ENCODE measurements at places on chromosomes 5 and 9.

DNA sequence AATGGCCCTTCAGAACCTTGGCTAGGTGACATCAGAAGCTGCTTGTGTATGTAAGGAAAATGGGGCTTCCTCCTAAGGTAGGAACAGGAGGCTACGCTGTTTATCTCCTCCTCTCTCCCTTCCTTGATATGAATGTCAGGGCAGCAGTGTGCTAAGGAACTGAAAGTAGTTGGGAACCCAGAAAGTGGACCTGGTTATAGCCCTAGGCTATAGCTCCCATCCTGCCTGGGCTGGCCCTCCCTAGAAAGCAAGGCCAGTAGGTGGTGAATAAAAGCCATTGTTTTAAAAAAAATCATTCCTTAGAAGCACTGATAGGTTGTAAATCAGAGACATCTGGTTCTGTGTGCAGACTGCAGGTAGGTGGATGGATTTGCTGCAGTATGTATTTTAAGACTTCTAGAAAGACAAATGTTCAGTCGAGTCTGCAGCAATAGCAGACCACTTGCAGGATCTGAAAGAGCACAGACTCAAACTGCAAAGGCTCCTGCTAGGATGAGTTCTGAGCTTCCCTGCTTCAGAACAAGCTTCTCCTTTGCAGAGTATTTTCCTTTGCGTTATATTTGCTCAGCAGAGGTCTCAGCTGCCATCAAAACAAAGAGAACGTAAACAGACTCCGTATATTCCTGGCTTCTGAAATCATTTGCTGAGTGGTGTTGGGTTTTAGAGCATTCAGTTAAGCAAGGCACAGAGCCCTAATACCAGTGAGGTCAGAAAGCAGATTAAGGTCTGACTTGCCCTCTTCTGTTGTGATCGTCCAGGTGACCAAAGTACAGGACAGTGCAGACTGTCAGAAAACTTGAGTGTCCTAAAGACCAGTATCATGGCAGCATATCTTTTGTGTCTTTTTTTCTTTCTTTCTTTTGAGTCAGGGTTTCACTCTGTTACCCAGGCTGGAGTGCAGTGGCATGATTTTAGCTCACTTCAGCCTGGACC is 20.1 kb upstream of the CFAP157 start:
- DNase-seq: no peak

GRCh38 chr5:156395306-156395675 is 68.3 kb downstream of the SGCD start:
- no peak for DNase-seq

GRCh38 chr9:77131399-77131798 is 45.9 kb upstream of the VPS13A start:
- DNase-seq: no peak

- no peak for DNase-seq
Observed at GRCh38 chr5:153672347-153673090, 182.0 kb downstream of the GRIA1 start.

DNA sequence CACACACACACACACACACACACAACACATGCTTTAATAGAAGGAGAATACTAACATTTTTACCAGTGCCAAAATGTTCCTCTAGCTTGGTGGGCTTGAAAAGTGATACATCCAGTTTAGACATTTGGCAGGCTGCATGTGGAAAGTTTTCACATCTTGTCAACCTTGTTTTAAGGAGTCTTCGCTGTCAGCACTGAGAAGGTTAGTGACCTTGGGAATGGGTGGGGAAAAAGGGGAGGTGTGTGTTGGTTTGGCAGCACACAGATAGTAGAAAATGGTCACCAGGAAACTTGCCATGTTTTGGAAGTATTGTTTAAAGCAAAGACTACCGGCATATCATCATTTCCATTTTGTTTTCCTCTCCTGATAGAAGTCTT is 346.5 kb upstream of the ADAMTSL1 start:
- DNase-seq: no peak

DNA sequence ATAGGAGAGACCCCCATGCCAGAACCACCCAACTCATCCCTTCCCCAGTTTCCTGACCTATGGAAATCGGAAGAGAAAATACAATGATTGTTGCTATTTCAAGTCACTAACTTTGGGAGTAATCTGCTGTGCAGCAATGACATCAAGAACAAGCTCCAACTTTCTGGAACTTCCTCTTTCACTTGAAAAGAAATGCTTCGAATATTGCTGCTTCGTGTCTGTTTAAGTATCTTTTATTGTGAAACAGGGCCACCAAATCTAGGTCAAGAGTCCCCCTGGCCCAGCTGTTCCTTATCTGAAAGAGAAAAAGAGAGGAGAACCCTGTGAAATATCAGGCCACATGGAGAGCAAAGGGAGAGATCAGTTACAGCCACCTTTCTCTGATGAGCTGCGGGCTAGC is 59.4 kb upstream of the DNAH5 start:
- no peak for DNase-seq

DNA sequence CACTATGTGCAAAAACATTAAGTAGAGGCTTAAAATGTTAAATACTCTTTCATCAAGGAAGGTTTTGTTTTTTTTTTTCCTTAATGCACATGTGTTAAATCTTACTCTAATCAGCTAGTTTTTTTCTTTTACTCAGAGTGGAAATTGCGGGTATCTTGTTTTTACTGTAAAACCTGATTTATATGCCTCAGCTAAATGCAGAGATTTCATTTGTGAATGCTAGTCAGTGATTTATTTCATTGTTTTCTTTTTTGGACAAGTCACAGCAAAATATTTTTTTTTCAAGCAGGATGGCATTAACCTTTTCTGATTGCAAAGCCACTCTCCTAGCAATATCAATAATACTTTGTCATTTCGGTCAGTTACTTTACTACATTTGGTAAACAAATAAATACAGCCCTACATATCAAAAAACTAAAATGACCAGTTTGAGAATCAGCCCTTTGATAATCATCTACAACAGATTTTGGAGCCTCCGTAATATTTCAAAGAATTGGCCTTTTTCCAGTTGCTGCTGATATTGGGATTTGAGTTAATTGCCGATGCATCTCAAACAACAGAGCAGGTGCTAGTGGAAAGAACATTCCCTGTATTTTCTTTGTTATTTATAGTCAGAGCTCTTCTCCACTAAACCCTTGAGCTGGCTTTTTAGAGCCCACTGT is 579.2 kb upstream of the ZNF608 start:
- DNase-seq: no peak
